ENCODE measurements at places on chromosomes 3 and 15. TPM values are rescaled to one million over a fixed set of nuclear protein-coding genes. Genes with fewer than 3 reads are reported as not detected.

- DNase-seq = no peak
Measured at GRCh38 chr15:69857686-69858391, 239.9 kb downstream of the TLE3 start.

DNA sequence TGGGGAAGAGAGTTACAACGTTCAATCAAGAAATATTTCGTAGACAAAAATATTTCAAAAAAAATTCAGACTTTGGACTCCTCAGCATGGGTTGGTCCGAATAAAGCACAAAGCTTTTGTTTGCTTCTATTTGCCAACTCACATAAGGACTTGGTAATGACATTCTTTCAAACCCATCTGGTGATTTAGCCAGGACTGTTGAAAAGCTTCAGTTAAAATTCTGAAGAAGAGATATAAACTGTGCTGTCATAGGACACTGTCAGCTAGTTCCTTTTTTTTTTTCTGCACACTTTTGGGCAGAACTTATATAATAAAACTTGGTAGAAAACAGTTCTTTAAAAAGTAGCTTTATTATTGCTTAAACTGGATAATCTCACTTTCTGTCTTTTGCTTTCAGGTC, 660.8 kb upstream of the SGO1 start:
- no peak for DNase-seq

GRCh38 chr3:67947808-67948508, 293.5 kb upstream of the SUCLG2 start:
- DNase-seq = no peak

GRCh38 chr3:4091786-4092185, 211.4 kb upstream of the SETMAR start:
- no peak for DNase-seq

DNA sequence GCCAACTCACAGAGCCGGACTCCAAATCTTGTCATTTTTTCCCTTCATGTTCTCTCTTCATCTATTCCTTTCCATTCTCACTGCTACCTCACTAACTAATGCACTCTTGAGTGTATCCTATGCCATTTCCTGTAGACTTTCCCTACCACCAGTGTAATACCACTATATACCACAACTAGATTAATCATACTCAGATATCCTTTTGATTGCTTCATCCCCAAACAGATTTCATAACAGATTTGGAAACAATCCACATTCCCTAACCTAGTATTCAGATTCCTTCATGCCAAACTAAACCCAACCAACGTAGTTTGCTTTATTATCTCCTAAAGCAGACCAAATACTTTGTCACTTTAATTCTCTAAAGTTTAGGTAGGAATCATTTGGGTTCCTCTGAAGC, 2.6 kb upstream of the PLOD2 start:
- no peak for DNase-seq

- peak; percentile 2 for DNase-seq
Measured at GRCh38 chr15:57922776-57923175, 142.7 kb downstream of the ALDH1A2 start.

- no peak for DNase-seq
Measured at GRCh38 chr15:85389772-85390171, 9.4 kb downstream of the AKAP13 start.

- no peak for DNase-seq
Measured at GRCh38 chr15:85329561-85330422, 50.6 kb upstream of the AKAP13 start.

GRCh38 chr3:157129803-157130466, 30.0 kb downstream of the CCNL1 start:
- peak; percentile 74 for DNase-seq

DNA sequence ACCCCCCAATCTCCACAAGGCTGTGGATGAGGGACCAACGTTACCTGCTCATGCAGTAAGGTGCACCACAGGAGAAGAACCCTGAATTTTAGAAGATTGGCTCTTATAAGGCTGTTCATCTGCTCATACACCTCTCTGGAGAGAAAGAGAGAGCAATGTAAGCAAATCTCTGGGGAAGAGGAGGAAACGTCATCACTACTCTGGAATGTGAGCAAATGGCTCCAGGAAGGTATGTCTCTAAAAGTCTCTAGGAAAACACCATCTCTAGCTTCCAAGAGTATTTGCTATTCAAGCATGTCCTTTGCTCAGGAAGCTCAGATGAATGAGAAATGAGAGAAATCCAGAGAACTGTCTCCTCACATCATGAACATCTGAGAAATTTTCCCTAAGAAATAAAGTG, 235.4 kb downstream of the TBL1XR1 start:
- no peak for DNase-seq

DNA sequence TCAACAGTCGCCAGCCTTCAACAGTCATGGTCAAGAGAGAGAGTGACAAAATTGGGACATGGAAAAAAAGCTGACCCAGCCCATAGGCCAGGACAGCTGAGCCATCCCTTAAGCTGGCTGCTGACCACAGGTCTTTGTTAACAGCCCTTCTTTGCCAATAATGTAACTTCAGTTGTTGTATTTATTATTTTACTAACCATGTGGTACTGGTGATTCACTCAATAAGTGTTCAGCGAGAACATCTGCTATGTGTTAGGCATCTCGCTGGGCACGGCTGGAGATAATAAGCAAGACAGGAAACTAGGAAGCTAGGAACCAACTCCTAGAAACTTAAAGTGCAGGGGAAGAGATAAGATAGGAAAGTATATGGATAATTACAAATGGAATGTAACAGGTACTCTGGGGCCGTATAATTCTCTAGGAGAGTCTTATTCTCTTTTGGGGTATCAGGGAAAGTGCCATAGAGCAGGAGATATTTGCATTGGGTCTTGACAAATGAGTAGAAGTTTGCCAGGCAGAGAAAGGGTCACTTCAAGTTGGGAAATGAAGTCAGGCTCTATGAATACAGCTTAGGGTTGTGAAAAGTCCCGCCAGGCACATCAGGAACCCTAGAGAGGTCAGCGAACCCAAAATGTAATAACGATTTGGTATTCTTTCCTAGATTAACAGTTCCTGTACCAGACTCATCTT, 84.0 kb upstream of the TRA2B start:
- DNase-seq = no peak

DNA sequence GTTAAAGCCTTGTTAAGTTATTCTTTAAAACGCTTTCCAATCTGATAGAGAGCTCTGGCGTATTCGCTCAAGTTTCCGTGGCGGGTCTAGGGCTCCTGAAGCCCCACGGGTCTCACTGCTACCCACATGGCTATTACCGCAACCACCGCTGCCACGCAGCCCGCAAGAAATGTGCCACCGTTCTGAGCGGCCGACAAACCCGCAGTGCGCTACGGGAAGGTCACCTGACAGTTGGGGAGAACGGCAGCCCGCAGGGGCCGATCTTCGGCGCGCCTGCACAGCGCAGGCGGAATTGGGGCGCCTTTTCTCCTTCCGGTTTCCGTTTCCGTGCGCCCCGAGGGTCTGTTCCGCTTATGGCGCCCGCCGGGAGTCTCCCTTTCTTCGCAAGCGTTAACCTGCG, 76.6 kb upstream of the SNRPN start:
- no peak for DNase-seq

- no peak for DNase-seq
Measured at GRCh38 chr3:29898171-29898965, 617.5 kb downstream of the RBMS3 start.

ACKR4 gene
- total RNA-seq = 0.12 TPM

ANKRD34C gene
- total RNA-seq = not detected

TMC3 gene
- not detected for total RNA-seq

SLC12A1 gene
- not detected for total RNA-seq

COMMD4 gene
- total RNA-seq = 141 TPM

SERPINI2 gene
- total RNA-seq = 0.27 TPM

MITF gene
- total RNA-seq = 1.9 TPM

TBC1D2B gene
- 16.6 TPM for total RNA-seq

CLEC3B gene
- 0.57 TPM for total RNA-seq

ARHGEF26 gene
- 7.2 TPM for total RNA-seq

SPTSSB gene
- 2.9 TPM for total RNA-seq

All from HCT116 (cell line).